ENCODE measurements at places on chromosomes 1 and 21.

DNA sequence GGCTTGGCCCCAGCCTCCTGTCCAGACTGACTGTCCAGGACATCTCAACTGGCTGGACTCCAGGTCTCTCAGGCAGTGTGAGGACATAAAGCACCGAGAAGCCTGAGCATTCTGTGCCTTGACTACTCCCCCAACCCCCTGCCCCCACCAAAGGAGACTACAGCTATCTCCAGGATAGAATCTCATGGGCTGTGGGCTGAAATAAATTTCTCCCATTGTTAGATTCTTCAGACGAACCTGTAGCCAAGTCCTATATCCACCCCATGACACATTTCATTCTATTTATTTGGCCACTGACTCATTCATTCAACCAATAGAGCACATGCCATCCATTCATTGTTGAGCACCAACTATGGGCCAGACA lies 11.4 kb downstream of the VWA5B1 start:
- DNase-seq, result no peak

DNA sequence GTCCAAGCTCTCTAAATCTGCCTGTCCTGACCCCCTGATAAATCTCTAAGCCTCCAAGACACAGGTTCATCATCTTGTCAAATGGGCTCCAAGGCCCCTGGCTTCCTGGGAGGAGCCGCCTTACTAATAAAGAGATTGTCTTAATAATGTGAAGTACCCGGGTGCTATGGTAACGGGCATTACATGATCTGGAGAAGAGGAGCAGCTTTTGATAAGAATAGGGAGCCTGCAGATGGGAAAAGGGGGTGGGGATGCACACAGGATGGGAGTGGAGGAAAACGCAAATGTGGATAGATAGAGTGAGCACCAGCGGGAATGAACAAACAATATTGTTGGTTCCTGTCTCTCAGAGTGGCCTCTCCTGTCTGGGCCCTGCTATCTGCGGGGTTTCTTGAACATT lies 11.9 kb upstream of the RXRG start:
- no peak for DNase-seq

- no peak for DNase-seq
These were observed 19.2 kb upstream of the IFI44L start for GRCh38 chr1:78601068-78601467.

GRCh38 chr1:203504400-203505250 lies 10.7 kb downstream of the OPTC start:
- peak; percentile 82 for DNase-seq

DNA sequence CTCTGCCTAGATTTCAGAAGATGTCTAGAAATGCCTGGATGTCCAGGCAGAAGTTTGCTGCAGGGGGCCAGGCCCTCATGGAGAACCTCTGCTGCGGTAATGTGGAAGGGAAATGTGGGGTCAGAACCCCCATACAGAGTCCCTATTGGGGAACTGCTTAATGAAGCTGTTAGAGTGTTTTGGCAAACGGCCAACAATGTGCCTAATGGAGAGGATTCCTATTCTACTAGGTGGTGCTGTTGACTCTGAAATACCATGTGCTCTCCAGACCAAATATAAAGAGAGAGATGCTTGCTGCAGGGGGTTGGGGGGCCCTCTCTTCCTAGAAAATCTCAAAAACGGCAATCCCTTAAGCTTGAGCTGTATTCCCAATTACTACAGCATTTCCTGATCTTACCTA lies 57.1 kb upstream of the DR1 start:
- DNase-seq, result no peak

GRCh38 chr1:161111527-161111926 lies 6.3 kb downstream of the PFDN2 start:
- DNase-seq, result no peak

DNA sequence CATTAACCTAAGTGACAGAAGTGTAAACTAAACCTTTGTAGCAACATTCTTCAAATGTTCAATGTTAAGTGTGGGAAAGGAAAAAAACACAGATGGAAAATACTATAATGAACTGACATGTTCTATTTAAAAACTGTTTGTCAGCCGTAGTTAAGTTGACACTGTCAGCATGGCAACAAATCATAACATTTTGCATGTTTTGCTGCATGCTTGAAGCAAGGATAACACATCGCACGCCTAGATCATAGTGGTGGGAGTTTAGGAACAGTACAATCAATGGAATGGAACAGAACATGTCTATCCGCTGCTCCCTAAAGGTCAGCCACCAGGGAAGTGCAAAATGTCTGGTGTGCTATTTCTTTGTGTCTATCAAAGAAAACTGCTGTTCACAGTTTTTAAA lies 62.5 kb upstream of the ESRRG start:
- DNase-seq, result no peak

- no peak for DNase-seq
These were observed 384.2 kb upstream of the DUSP10 start for GRCh38 chr1:222126052-222126451.

DNA sequence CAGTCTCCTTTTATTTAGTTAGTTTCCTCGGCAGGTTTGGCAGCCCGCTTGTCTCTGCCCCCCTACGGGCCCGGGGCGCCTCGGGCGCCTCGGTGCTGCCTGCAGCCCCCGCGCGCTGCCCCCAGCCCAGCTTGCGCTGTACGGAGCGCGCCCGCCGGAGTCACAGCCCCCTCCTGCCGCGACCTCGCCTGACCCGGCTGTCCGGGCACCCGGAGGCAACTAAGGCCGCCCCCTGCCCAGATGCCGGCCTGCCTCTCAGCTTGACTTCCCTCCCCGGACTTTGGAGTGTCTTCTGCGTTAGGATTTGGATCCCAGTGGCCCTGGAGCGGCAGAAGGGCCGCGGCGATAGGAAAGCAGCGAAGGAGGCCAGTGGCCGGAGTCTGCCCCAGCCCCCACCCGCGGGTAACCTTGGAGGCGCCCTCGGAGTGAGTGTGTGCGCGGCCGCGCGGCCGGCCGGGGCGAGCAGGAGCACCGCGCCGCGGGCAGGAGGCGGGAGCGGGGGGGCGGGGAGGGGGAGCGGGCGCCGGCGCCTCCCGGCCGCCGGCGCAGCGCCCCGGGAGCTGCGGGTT lies 7.6 kb downstream of the CDKN2C start:
- DNase-seq, result peak; percentile 64

DNA sequence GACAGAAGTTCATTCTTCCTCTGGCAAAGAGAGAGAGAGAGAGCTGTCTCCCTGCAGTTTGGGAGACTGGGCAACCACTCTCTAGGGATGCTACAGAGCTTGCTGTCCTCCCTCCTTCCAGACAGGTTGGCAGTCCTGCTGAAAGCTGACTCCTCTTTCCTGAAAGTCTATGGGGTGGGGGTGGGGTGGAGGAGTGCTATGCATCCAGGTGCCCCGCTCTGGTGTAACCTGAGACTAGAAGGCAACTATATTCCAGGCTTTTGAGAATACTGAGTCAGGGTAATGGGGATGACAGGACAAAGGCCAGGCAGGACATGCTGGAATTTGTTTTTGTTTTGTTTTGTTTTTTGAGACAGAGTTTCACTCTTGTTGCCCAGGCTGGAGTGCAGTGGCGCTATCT lies 55.4 kb downstream of the OPTC start:
- DNase-seq, result no peak

DNA sequence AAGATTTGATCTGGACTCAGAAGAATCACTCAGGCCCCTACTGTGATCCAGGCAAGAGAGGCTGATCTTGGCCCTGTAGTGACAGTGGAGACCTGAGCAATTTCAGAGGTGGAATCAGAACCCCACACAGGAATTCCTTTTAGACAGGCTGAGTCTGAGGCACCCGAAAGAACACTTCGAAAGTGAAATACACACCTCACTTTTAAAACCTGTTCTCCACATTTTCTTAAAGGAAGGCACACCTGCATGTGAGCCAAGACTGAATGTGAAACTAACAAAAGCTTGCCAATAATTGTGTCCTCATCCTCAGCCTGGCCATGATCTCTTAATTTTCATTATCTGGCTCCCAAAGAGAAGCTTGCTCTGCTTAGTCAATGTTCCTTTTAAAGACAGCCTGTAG lies 32.2 kb downstream of the SIPA1L2 start:
- no peak for DNase-seq

GRCh38 chr1:248821101-248821500 lies 4.6 kb downstream of the SH3BP5L start:
- no peak for DNase-seq

GRCh38 chr1:220221269-220221668 lies 51.0 kb downstream of the RAB3GAP2 start:
- DNase-seq, result no peak

- DNase-seq, result no peak
These were observed 1.4 kb downstream of the RNF11 start for GRCh38 chr1:51237351-51238033.

DNA sequence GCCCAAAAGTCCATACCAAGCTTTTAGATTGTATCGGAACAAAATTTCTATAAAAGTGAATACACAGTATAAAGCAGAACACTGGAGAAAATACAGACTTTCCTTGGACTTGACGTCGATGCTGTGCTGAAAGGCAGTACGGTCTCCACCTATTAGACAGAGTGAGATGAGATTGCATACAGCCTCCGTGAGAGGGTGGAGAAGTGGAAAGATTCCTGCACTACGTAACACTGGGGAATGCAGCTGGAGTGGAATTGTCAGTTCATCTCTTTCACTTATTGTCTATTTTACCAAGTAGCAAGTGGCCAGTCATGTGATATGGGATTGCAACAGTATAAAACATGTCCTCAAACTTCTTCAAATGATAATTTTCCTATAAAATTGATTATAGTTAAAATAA lies 209.5 kb downstream of the ZP4 start:
- no peak for DNase-seq

GRCh38 chr1:107439567-107439966 lies 298.7 kb downstream of the NTNG1 start:
- no peak for DNase-seq

- DNase-seq, result no peak
These were observed 19.3 kb downstream of the ITPKB start for GRCh38 chr1:226719596-226720387.

DNA sequence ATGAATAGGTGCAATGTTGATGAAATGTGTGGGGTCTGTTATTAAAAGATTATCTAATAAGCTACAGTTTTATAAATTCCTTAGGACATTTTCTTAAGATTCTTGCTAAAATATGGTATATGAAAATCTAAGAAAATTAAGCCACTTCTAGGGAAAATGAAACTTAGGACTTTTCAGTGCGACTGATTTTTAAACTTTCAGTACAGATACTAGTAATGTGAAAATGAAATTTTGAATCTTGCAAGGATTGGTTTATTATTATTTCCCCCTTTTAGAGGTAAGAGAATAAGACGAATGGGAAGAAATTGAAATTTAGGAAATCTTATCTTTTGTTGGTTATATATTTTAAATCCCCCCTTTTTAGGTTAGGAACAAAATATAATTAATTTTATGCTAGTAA lies 16.4 kb downstream of the CAPZA1 start:
- no peak for DNase-seq

GRCh38 chr1:179848233-179848632 lies 29.4 kb downstream of the TOR1AIP2 start:
- no peak for DNase-seq

- no peak for DNase-seq
These were observed 32.9 kb downstream of the RAB3B start for GRCh38 chr1:51957618-51958017.

- DNase-seq, result no peak
These were observed 58.9 kb downstream of the KCNAB2 start for GRCh38 chr1:6104631-6105030.

All from GM10248 (cell line).